ENCODE measurements at places on chromosomes 7 and 10.

- no peak for DNase-seq
Measured at GRCh38 chr10:30227481-30227880, 121.6 kb downstream of the MTPAP start.

GRCh38 chr10:70561070-70561469 is 41.5 kb downstream of the PRF1 start:
- no peak for DNase-seq

DNA sequence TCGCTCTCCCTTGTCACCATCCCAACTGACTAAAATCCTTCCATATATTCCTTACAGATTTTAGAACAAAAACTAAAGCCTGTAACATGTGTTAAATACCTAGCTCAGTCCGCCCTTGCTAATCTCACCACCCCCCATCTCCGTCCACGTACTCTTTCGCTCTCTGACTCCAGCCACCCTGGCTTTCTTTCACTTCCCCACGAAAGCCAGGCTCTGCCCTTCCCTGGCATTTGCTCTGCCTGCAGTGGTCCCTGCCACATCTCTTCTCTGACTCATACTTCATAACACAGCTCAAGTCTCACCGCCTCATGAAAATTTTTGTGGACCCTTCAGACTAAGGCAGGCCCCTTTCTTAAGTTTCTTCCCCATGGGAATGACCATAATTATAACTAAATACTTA is 11.7 kb upstream of the GPAM start:
- DNase-seq, result no peak

DNA sequence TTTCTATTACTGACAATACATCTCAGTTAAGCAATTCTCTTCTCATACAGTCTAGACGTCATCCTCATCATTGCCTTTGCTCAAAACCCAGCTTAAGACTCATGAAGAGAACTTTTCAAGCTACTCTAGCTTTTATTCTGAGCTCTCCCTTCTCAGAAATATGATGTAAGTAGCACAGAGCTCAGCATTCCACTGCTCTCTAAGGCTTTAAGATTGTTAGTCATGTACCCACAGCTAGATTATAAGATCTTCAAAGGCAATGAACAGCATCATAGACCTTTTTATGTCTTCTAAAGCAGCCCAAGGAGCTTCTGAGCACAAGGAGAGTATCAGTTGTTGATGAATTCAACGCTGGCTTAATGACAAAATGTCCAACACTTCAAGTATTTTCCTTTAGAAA is 119.3 kb downstream of the NRP1 start:
- DNase-seq, result no peak

DNA sequence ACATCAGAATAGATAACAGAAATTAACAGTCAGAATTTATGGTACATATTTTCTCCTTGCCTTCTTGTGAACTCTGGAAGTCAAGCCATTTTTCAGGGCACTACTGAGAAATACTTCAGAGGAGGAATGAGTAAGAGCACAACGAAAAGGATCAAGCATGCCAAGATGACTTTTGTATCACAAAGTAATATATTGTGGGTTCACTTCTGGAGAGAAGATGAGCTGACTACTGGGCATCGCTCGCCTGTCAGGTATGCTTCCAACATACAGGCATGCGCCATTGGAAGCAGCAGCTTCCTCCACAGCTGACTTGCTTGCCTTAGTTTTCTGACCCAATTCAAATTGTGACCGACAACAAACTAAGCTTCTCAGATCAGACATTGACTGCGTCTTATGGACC is 137.3 kb downstream of the VTI1A start:
- DNase-seq, result no peak

- no peak for DNase-seq
Measured at GRCh38 chr10:77060913-77061312, 576.7 kb downstream of the KCNMA1 start.

- no peak for DNase-seq
Measured at GRCh38 chr10:132514821-132515520, 22.6 kb upstream of the INPP5A start.

DNA sequence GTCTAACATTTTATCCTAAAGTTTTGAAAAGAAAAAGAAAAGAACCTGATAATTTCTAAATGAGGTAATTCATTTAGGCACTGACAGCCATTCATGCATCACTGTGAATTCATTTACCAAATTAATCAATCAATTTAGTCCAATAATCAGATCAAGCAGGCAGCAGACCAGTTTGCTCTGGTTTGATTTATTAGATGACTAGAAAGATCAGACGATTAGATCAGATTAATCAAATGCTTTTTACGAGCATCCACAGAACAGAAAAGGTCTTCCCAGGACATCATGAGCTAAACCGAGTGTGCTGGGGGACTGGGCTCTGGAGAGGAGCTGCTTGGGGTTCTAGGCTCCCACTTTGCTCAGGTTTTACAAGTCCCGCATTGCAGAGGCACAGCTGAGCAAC is 226.5 kb upstream of the MYO3A start:
- no peak for DNase-seq

DNA sequence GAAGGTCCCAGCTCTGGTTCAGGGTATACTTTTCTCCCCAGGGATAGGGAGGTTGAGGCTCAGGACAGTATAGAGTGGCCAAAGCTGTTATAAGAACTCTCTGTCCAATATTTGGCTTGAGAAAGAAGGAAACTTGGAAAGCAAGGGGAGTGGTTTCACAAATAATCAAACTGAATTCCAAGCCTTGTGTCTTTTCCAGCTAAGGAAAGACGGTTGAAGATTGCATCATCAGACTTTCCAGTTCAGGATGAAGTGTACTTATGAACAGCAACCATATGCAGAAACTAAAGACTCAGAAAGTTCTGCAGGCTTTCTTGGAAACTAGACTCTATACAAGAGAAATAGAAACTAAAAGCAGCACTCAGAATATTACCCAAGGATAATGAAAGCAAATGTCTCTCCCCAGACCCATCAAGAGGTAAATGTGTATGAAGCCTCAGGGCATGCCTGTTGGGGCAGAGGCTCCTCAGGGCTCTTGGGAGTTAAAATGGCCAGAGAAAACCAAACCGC is 46.4 kb downstream of the RAMP3 start:
- no peak for DNase-seq

- DNase-seq, result no peak
Measured at GRCh38 chr10:108556186-108556585, 1367.1 kb downstream of the XPNPEP1 start.

DNA sequence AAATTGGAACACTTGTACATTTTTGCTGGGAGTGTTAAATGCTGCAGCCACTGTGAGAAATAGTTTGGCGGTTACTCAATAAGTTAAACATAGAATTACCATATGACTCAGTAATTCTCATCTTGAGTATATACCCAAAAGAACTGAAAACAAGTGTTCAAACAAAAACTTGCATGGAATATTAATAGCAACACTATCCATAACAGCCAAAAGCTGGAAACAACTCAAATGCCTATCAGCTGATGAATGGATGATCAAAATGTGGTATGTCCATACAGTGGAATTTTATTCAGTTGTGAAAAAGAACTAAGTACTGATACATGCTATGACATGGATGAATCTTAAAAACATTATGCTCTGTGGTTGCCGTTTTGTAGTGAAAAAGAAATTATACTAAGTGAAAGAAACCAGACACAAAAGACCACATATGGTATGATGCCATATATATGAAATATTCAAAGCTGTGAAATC is 63.0 kb upstream of the SP4 start:
- no peak for DNase-seq

- no peak for DNase-seq
Measured at GRCh38 chr10:8453587-8453986, 399.1 kb downstream of the GATA3 start.

DNA sequence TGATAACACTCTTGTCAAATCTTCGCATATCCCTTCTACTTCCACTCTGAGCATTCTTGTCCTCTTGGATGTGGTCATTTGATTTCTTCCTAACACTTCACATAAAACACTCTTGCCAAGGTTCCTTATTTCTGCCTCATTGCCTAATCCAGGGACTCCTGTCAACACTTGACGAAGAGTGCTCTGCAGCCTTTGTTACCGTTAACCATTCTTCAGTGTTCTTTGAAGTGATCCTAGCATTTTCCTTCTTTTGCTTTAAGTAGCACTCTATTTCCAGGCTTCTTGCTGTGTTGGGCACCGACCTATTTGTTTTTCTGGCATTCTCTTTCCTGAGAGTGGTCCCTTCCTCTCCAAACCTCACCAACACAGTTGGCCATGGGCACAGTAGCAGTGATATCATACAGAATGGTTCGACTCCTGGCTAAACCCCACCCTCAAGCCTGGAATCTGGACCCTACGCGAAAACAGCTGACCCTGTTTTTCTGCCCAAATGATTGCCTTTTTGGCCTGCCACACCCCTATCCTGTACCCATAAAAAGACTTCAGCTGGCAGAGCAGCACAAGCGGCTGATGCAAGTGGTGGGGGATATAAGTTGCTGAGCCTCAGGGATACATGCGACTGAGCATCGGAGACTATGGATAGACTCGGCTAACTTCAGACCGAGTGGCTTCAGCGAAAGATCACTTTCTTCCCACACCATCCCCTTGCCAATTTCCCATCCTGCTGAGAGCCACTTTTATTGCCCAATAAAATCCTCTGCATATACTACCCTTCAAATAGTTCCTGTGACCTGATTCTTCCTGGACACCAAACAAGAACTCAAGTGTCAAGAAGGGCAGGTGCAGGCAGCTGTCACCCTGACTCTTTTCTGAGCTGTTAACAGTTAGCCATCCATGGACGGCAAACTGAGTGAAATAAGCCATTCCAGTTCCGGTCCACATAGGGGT is 820.6 kb downstream of the CCSER2 start:
- DNase-seq, result no peak

- no peak for DNase-seq
Measured at GRCh38 chr7:154353355-154353767, 301.2 kb downstream of the DPP6 start.

- no peak for DNase-seq
Measured at GRCh38 chr7:104967088-104967487, 46.9 kb upstream of the KMT2E start.

DNA sequence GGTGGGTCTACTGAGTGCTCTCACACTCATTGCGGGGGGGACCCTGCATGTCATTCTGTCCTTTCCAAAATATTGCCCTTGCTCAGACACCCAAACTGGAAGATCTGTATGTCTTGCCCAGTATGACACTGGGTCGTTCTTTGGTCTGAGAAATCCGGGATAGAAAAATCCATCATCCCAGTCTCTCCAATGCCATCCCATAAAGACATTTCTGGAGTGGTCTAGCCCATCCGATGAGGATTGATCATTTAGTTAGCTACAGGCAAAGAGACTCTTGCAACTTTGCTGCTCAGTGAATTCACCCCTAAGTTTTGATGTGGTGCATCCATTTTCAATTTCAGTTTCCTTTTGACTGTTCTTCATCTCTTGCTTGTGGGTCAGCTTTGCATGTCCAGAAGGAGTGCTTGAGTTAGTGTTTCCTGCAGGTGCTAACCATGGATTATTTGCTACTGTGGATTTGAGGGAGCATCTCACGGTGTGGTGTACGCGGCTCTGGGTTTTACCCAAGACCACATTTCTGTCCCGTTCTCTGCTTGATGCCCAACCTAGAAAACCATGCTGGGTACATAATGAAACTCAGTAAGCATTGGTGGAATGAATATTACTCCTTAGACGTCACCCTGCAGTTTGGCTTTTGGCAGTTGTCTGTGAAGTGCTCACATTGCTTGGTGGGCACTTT is 247.0 kb upstream of the MKI67 start:
- DNase-seq, result no peak

DNA sequence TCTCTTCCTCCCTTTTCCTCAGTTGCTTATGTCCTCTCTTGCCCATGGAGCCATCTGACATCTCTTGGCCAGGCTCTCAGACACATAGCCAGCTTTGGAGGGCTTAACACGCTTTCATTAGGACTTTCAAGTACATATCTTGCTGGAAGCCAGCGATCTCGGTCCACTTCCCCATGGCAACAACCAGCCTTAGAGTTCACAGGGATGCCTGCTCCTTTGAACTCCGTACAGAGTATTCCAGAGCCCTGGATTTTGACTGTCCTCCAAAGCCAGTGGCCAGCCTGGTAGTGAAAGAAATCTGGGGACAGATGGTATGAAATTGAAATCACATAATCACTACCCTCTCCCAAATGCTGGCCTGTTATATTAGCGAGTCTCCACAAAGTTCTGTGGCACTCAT is 370.5 kb upstream of the NPVF start:
- DNase-seq, result no peak

- DNase-seq, result no peak
Measured at GRCh38 chr10:113454341-113455061, 98.4 kb upstream of the HABP2 start.

DNA sequence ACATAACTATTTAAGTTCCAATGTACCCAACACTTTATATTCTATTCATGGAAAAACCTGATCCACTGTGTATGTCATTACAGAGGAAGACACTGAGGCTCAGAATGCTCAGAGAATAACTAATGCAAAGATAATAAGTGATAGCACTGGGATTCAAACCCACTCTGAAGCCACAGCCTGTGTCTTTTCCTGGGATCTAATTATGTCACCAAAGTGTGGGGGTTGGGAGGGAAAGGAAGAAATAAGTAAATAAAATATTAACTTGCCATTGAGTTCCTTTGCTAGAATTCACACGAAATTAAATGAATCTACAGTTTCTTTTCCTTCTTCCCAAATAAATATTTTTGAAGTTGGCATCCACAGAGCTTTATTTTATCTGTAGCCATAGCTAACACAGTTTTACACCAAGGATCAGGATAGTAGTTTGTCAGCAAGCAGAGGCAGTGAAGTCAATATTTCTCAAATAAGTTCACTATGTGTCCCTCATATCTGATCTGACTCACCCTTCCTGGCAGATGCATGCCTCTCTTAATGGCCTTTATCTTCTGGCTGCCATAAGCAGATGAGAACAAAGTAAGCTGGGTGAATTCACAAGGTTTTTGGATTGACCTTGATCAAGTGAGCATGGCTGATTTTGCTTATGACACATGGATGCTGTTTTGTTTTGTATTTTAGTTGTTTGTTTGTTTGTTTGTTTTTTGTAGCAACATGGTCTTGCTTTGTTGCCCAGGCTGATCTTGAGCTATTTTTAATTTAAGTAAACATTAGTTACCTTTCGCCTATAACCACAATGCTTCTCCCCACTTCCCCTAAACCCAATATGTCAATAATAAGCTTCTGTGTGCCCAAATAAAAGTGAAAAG is 6.3 kb downstream of the RAPGEF5 start:
- no peak for DNase-seq
